ENCODE measurements at places on chromosomes 6 and 20. TPM values are rescaled to one million over a fixed set of nuclear protein-coding genes. Genes with fewer than 3 reads are reported as not detected.

Gene ZNF311
- 0.68 TPM for total RNA-seq

Gene SRMS
- total RNA-seq: 0.70 TPM

Gene SMLR1
- total RNA-seq: not detected

Gene LAMA4
- 1.0 TPM for total RNA-seq

Gene CST3
- 81.9 TPM for total RNA-seq

Gene PRR18
- total RNA-seq: 0.11 TPM

Gene HLA-DOB
- 0.20 TPM for total RNA-seq

Gene SIRPG
- total RNA-seq: not detected

Gene EFHC1
- 11.8 TPM for total RNA-seq

Gene MAK
- total RNA-seq: 0.20 TPM

Gene PDE10A
- total RNA-seq: 0.31 TPM

DNA sequence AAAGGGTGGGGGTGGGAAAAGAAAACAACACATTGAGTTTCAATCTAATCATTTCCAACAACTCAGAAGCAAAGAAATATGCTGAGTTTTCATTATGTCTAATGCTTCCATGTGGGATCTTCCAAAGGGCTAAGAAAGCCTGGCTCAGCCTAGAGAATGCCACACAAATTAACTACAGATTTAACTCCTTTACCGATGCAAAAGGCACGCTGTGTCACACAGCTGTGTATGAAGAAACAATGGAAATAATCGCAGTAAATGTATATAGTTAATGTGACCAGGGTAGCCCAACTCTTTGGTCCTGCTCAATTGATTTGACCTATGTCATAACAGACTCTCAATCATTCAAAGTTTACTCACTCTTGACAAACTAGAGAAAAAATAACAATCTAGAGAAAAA, 17.8 kb downstream of the B4GALT5 start:
- DNase-seq: no peak

DNA sequence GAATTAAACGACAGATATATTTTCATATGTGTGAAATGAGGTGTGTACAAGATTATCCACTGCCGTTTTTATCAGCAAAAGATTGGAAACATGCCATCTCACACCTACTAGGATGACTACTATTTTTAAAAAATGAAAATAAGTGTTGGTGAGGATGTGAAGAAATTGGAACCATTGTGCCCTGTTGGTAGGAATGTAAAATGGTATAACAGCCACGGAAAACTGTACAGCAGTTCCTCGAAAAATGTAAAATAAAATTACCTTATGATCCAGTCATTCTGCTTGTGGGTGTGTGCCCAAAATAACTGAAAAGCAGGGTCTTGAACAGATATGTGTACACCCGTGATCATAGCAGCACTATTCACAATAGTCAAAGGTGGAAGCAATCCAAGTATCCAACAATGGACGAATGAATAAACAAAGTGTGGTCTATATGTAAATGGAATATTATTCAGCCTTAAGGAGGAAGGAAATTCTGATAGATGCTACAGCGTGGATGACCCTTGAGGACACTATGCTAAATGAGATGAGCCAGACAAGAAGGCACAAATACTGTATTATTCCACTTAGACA, 27.0 kb upstream of the CCN5 start:
- DNase-seq: no peak

- DNase-seq: no peak
Measured at GRCh38 chr6:116157391-116157790, 31.5 kb upstream of the COL10A1 start.

GRCh38 chr20:16472045-16472872, 101.0 kb downstream of the KIF16B start:
- no peak for DNase-seq

DNA sequence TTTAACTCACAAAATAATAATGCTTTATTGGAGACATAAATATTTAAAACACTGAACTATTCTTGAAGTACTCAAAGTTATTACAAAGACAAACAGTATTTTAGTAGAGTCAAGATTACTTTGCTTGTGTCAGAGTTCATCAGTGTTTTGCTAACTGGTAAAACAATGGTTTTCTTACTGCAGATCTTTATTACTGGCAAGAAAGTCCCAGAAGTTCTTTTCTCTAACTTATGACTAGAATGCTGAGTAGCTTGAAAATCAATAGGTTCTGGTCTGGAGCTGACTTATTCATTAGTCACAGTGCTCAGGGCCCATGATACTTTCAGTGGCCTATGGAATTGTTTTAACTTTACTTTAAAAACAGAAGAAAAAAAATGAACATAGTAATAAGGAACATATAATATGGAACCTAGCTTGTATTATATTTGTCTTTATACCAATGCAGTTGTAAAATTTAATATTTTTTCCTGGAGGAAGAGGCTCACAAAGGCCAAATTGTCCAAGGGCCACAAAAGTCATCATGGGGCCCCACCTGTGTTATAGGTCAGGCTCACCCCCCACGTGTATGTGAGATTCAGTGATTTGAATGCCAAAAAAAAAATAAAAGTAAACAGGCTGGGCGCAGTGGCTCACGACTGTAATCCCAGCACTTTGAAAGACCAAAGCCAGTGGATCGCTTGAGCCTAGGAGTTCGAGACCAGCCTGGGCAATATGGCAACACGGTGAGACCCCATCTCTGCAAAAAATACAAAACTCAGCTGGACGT, 53.3 kb downstream of the PLEKHG1 start:
- DNase-seq: no peak

GRCh38 chr6:54059683-54060082, 51.6 kb upstream of the MLIP start:
- DNase-seq: no peak

GRCh38 chr20:51631011-51631950, 88.8 kb upstream of the NFATC2 start:
- no peak for DNase-seq

DNA sequence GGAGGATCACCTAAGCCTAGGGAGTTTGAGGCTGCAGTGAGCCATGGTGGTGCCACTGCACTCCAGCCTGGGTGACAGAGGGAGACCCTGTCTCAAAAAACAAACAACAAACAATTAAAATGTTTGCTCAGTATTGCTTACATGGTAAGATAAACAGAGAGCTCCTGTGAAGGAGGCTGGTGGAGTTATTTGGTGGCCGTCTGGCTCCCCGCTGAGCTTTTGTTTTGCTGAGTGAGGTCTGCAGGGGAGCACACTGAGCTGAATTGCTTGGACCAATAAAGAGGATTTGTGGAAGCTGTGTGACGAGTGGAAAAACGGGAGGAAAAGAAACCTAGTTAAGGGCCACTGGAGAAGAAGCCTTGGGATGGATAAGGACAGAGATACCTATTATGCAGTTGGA, 41.1 kb upstream of the BMP6 start:
- peak; percentile 82 for DNase-seq

DNA sequence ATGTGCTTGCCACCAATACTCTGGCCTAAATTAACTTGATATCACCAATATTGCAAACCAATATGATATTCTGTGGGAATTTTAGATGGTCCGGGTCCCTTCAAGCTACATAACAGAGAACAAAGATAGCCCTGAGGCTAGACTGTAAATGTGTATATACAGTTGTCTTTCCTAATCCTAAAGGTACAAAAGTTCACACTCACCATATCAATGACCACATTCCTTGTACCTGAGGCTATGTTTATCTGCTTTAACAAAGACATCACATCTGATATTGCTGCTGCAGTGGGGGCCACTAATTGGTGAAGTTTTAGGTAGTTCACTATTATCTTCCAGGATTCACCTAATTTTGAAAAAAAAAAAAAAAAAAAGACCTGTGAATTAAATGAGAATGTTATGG, 38.6 kb upstream of the VGLL2 start:
- no peak for DNase-seq

DNA sequence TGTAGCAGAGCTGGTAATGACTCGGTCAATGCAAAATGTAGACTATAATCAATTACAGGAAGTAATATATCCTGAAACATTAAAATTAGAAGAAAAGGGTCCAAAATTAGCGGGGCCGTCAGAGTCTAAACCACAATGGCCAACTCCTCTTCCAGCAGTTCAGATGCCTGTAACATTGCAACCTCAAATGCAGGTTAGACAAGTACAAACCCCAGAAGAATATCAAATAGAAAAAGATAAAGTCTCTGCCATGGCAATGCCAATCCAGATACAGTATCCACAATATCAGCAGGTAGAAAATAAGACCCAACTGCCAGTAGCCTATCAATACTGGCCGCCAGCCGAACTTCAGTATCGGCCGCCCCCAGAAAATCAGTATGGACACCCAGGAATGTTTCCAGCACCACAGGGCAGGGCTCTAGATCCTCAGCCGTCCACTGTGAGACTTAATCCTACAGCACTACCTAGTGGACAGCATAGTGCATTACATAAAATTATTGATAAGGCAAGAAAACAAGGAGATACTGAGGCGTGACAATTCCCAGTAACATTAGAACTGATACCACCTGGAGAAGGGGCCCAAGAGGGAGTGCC, 158.4 kb downstream of the GPX5 start:
- peak; percentile 32 for DNase-seq

- DNase-seq: no peak
Measured at GRCh38 chr6:108417027-108417426, 122.2 kb downstream of the AFG1L start.

DNA sequence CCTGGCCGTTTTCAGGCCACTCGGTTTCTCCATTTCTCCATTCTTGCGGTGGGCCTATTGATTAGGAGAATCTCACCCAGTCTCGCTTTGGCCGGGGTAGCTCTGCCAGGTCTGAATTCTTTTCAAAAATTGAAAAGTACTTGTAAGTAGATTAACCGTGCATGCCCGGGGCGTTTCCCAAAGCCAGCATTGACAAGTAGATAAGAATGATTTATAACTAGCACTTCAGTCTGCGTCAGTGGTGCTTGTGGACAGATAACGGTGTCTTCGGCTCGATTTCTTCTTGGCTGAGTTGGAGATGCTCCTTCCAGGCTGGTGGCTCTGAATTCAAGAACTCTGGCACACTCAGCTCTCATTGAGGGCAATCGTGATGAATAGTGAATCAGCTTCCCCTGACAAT, 29.0 kb downstream of the SLC24A3 start:
- no peak for DNase-seq

DNA sequence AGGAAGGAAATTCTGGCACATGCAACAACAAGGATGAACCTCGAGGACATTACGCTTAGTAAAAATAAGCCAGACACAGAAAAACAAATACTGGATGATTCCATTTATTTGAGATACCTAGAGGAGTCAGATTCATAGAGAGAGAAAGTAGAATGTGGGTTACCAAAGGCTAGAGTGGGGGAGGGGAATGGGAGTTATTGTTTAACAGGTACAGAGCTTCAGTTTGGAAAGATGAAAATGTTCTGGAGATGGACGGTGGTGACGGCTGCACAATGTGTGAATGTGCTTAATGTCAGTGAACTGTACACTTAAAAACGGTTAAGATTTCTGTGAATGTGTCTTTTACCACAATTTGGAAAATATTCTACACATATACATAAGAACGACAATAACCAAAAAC, 33.9 kb upstream of the DSP start:
- DNase-seq: no peak

DNA sequence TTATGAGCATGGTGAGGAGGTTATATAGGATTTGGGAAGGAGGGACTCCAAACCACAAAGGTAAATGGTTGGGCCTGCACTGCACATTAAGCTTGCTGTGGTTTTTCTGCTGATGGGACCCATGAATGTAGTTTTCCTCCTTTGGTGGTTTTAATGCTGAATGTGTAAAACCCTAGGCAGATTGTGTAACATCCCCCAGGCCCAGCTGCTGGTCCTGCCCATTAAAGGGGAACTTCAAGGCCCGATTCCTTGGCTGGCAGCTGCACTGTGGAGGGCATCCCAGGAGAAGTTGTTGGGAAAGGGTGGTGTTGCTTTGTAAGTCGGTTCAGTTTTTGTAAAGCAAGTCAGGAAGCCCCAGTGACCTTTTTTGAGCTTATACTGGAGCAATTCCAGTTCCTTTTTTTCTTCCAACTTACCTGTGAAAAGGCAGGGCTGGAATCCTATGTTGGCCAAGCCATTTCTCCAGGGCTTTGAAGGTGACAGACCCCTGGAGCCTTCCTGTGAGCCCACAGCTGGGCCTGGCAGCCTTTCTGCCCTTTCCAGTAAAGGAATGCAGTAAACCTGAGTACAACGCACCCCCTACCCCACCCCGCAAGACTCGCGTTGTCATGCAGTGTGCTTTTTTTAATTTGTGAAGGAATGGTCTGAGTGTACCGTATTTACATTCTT, 43.1 kb upstream of the NAA20 start:
- no peak for DNase-seq

GRCh38 chr6:114862819-114863218, 520.0 kb upstream of the HS3ST5 start:
- no peak for DNase-seq

- DNase-seq: no peak
Measured at GRCh38 chr6:38420207-38420606, 219.5 kb downstream of the BTBD9 start.
